ENCODE measurements at places on chromosomes 7 and 10.

- no peak for DNase-seq
Measured at GRCh38 chr10:122265896-122266295, 5.2 kb upstream of the BTBD16 start.

DNA sequence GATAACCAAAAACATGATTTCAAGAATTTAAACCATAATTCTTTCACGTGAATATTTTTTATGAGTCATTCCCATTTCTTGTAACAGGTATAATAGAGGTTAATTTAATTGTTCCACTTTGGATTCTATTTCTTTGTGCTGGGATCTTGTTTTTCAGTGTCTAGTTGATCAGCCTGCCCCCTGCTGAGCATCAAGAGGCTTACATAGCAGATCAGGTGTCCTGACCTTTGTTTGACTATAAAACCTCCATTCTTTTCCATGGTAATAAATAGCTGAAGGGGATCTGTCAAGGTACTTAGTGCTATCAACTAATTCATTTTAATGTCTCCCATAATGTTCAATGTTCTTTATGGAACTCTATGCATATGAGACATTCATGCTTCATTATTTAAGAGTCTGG lies 4.9 kb downstream of the COL17A1 start:
- DNase-seq = no peak

GRCh38 chr7:131927770-131928423 lies 371.5 kb upstream of the PODXL start:
- no peak for DNase-seq

- DNase-seq = peak; percentile 68
Measured at GRCh38 chr10:99945263-99945662, 64.5 kb downstream of the DNMBP start.

DNA sequence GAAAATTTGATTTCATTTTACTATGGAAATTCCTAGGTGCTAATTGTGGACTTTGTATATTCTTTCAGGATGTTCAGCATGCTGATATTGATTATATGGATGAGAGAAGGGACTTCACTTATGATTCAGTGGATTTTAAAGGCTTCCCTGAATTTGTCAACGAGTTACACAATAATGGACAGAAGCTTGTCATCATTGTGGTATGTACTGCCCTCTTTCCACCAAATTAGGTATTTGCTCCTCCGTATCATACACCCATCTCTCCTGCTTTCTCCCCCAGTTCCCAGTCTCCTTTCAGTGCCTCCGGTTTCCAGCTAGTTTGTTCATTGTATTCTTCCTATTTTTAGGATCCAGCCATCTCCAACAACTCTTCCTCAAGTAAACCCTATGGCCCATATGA lies 34.6 kb downstream of the MGAM start:
- DNase-seq = no peak

DNA sequence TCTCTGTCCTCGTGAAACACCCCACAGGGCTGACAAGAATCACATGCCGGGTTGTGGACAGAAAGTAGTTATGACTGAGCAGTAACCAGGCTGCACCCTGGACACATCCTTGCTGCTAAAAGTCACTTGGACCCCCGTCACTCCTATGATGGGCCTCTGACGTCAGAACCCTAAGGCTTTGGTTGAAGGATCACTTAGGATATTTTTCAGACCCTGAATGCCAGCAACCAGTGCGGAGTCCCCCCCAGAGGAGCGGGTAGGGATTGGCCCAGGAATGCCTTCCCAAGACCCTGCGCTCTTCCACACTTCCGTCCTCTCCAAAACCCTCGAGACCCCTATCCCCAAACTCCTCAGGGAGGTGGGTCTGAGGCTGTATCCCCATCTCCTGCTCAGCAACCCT lies 52.1 kb downstream of the CFAP46 start:
- DNase-seq = no peak

DNA sequence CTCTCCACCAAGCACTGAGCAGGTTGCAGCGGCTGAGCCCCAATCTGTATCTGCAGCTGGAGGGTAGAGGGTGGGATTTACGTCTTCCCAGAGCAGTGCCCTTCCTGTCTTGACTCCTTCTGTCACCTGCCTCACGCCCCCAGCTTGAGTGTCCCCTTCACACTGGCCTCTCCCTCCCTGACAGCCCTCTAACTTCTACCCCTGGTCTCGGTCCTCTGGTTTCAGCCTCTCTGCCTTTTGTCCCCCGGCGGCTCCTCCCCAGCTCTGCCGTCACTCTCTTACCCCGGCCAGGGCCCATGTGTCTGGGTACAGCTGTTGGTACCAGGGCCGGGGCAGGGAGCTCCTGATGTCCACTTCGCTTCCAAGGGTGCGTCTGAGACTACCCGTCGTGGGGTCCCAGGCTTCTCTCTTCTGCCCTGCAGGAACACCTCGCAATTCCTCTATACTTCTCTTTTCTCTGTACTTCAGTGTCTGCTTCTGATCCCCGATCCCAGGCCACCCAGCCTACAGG lies 654 bp downstream of the MUC3A start:
- DNase-seq = no peak

- DNase-seq = peak; percentile 75
Measured at GRCh38 chr10:135601-136464, 578 bp downstream of the ZMYND11 start.

- DNase-seq = no peak
Measured at GRCh38 chr10:127408112-127408710, 140.9 kb upstream of the NPS start.

DNA sequence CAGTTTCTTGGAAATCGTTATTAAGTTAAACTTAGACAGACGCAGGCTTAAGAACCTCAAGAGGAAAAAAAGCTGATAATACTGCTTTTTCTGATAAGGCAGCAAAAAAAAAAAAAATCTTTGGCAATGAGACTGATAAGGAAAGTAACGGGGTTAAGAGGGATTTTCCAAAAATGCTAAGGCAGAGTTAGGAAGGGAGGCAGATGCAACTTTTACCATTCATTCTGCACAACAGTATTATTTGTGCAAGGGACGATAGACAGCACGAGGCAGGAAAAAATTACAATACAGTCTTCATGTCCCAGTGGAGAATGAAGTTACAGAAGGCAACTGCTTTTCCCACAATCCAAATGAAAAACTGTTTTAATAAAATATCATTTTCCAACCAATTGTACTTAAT lies 194.0 kb downstream of the DOCK4 start:
- DNase-seq = no peak

GRCh38 chr10:30581779-30582380 lies 47.7 kb downstream of the LYZL2 start:
- no peak for DNase-seq

DNA sequence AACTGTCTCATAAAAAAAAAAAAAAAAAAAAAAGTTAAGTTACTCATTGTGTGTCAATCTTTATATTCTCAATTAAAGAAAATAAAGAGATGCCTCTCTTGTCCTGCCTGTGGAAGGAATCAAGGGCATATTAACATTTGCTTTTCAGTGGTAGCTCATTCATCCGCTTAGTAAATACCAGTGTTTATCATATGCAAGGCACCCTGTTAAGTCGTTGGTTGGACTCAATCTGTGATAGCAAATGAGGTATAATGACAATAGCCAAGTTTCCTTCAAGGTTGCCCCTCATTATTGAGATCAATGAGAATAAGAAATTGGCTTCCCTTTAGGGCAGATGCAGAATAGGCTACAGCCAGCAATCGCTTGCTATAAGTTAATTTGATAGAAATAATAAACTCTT lies 812.7 kb upstream of the COBL start:
- no peak for DNase-seq

GRCh38 chr10:98076086-98076485 lies 45.7 kb upstream of the CRTAC1 start:
- DNase-seq = no peak

DNA sequence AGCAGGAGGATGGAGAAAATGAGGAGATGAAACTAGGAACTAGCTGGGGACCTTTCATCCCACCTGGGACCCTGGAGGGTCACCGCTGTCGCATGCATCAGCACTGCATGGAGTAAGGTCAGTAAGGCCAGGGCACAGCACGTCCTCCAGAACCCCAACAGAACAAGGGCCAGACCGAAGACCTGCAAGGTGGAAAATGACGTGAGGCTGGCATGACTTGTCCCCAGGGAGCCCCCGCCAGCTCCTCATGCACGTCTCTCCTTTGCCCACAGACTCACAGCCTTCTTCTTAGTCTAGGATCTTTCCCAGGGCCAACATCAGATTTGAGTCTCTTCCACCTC lies 4.7 kb downstream of the ZNF488 start:
- DNase-seq = no peak

DNA sequence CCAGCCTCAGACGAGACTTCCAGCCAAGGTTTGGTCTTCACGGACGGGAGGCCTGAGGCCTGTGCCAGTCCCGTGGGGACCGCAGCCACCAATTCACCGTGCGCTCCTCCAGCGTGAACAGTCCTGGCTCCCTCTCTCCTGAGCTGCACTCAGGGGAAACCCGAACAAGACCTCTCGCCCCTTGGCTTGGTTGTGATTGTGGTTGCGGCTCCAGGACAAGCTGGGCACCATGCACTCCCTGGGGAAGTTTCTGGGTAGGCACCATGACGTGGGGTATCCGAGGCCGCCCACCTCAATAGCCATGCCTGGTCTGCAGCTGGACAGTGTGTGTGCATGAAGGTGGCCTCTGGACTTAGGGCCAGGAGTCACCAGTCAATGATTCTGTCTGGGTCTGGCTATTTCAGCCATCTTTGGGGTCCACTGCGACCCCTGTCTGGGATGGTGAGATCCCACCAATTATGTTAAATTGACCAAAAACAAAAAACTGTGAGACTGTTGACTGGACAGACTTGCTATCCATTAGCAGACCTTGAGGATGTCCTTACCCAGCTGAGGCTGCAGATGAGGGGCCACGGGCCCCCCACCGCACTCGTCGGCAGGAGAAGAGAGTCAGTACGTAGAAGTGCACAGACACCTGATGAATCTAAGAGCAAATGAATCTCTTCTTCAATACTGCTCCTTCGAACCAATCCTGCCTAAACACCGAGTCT lies 33.5 kb upstream of the EN2 start:
- no peak for DNase-seq

- DNase-seq = no peak
Measured at GRCh38 chr10:10798864-10799192, 218.8 kb upstream of the CELF2 start.
